ENCODE measurements at places on chromosomes 3 and 15. TPM values are rescaled to one million over a fixed set of nuclear protein-coding genes. Genes with fewer than 3 reads are reported as not detected.

Gene ZDHHC3
- 84.9 TPM for total RNA-seq

DNA sequence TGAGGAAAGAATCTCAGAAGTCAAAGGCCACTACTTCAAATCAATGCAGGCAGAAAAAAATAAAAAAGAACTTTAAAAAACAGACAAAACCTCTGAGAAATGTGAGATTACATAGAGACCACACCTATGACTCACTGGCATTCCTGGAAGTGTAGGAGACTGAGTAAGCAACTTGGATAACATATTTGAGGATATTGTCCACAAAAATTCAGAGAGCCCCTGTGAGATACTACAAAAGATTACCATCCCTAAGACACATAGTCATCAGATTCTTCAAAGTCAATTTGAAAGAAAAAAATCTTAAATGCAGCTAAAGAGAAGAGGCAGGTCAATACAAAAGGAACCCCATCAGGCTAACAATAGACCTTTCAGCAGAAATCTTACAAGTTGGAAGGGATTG lies 887.3 kb downstream of the NTRK3 start:
- no peak for DNase-seq
- no peak overlapping the region for H3K4me3 ChIP-seq
- H3K27ac ChIP-seq: no peak overlapping the region
- H3K27me3 ChIP-seq: no peaks in the 10 kb centered on the region
- H3K4me1 ChIP-seq: no peaks in the 10 kb centered on the region

GRCh38 chr3:62625268-62625667 lies 249.9 kb downstream of the CADPS start:
- H3K4me3 ChIP-seq: no peak overlapping the region
- H3K4me1 ChIP-seq: no peaks in the 10 kb centered on the region
- no peak for DNase-seq
- peaks cover 15% of the 10 kb centered on the region for H3K27me3 ChIP-seq
- no peaks in the 10 kb centered on the region for H3K36me3 ChIP-seq
- no peak overlapping the region for H3K27ac ChIP-seq

DNA sequence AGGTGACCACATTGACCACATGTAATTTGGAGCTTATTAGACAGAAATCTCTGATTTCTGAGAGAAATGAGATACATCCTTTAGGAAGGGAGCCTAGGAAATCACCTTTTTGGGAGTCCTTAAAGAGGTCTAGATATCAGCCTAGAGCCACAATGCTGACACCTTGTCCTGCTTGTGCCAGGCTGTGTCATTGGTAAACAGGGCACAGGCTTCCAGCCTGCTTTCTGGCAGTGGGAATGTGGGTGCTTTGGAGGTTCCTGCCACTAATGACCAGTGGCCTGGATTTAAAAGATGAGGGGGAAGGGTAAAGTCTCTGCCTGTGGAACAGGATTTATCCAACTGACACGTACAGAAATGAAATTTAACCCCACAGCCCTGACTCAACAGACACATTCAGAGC lies 169.8 kb upstream of the KBTBD8 start:
- peaks cover 17% of the 10 kb centered on the region for H3K27me3 ChIP-seq
- no peaks in the 10 kb centered on the region for H3K4me1 ChIP-seq
- H3K36me3 ChIP-seq: no peaks in the 10 kb centered on the region
- no peak for DNase-seq
- no peak overlapping the region for H3K27ac ChIP-seq

Gene CCDC33
- 2.1 TPM for total RNA-seq

DNA sequence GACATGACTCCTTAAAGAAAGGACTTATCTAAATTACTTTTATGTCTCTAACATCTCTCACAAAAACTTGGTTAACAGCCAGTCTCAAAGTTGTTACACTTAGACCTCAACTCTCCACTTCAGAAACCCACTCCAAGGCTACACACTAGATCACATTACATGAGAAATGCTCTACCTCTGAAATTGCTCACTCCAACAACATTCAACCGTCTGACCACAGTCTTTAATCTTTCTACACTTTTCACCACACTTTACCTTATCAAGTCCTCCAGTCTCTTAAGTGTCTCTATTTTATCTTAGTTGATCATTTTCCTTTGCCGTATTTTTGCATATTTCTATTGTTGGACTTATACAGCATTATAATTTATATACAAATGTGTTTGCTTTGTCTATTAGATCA lies 5.8 kb downstream of the SLC12A6 start:
- H3K4me1 ChIP-seq: peaks cover 7% of the 10 kb centered on the region
- no peak overlapping the region for H3K27ac ChIP-seq
- DNase-seq: no peak
- H3K36me3 ChIP-seq: peaks cover 2% of the 10 kb centered on the region

Gene AQP9
- total RNA-seq: not detected

Gene KCNMB3
- 6.4 TPM for total RNA-seq

- DNase-seq: no peak
- H3K4me1 ChIP-seq: no peaks in the 10 kb centered on the region
- peaks cover 58% of the 10 kb centered on the region for H3K27me3 ChIP-seq
- H3K4me3 ChIP-seq: no peak overlapping the region
- H3K27ac ChIP-seq: no peak overlapping the region
- H3K36me3 ChIP-seq: no peaks in the 10 kb centered on the region
Observed at GRCh38 chr3:16203671-16204629, 29.5 kb downstream of the GALNT15 start.

Gene ASB14
- total RNA-seq: 0.40 TPM

Gene SLC35G2
- total RNA-seq: 31.0 TPM

Gene ZNF620
- total RNA-seq: 13.6 TPM

DNA sequence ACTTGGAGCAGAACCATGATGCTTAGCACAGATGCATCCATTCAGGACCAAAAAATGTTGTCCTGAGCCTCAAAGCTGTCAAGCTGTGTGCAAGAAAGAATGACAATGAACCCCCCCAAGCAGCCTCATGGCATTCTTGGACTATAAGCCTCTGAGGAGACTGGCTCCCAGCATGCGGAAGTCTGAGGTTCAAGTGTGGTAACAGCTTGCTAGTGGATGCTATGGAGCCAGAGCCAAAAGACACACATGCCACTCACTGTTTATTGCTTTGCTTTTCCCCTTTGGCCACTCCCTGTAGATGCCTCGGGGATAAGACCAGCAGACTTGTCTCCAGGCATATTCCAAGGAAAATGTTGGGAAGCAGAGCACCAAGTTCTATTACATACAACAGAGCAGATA lies 38.2 kb upstream of the SNRK start:
- no peaks in the 10 kb centered on the region for H3K4me1 ChIP-seq
- peaks cover 9% of the 10 kb centered on the region for H3K27me3 ChIP-seq
- no peak for DNase-seq
- no peak overlapping the region for H3K4me3 ChIP-seq

Gene CXCR6
- total RNA-seq: not detected

Gene MYO5A
- total RNA-seq: 6.1 TPM

Gene CFAP100
- not detected for total RNA-seq

Gene OXTR
- total RNA-seq: 2.8 TPM

DNA sequence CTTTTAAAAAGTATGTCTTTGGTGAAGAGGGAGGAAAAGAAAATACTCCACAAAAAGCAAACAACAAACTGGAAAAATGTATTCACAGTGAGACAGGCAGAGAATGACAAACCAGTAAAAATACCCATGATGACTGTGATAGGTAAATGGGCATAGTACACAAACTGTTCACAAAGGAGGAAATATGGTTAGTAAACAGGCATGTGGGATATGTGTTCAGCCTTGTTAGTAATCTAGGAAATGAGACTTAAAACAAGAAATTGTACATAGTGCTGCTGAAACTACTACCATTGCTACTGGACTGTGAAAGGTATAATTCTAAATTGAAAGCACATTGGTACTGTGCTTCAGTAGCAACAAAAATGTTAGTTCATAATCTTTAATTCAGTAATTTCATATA lies 50.1 kb downstream of the UBE2E2 start:
- no peaks in the 10 kb centered on the region for H3K36me3 ChIP-seq
- no peak for DNase-seq
- H3K4me3 ChIP-seq: no peak overlapping the region
- no peak overlapping the region for H3K27ac ChIP-seq
- H3K27me3 ChIP-seq: no peaks in the 10 kb centered on the region

DNA sequence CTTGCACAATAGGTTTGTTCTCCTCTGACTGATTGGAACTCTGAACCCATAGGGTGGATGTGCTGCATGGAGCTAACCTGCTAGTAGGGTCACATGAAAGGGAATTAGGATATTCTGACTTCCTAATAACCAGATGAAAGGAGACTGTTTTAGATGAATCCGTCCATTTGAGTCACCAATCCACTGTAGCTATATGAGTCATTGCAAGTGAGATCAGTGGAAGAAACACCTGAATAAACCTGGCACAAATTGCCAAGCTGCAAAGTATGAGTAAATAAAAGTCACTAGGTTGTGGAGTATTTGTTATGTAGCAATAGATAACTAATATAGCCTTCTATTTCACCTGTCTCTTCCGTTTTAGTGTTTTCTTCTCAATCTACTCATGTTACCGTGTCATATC lies 584.4 kb downstream of the PDCD6IP start:
- peaks cover 18% of the 10 kb centered on the region for H3K4me1 ChIP-seq
- H3K36me3 ChIP-seq: no peaks in the 10 kb centered on the region
- no peak overlapping the region for H3K4me3 ChIP-seq
- no peaks in the 10 kb centered on the region for H3K27me3 ChIP-seq
- H3K27ac ChIP-seq: no peak overlapping the region
- no peak for DNase-seq

DNA sequence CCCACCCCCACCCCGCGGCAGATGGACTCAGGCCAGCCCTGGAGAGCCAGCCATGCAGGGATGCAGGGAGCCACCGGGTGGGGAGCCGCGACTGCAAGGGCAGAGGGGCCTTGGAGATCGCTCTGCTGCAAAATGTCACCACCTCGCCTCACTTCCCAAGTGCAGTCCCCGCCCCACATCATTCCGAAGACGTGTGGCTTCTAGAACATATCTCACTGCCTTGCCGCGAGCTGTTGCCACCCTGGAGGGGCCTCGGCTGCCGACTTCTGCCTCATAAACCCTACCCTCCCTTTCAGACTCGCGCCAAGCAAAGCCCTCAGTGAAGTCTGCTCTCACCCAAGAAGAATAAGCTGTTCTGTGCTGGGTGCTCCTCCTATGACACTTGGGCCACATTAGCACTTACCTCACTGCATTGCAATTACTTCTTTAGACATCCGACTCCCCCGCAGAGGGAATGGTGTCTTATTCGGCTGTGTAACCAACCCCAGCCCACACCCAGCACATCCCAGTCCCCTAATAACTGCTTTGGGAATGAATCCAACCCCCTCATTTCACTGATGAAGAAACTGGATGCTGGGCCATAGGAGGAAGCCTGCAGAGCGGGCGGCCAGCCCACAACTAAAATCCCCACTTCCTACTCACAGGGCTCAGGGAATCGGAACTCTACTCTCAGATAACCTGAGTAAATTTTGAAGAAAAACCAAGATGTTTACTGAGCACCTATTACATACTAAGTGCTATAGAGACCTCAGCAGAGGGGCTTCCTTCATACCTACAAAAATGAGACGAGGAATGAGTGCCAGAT lies 8.6 kb downstream of the TLE3 start:
- no peak overlapping the region for H3K4me3 ChIP-seq
- H3K27ac ChIP-seq: no peak overlapping the region
- no peak for DNase-seq
- peaks cover 35% of the 10 kb centered on the region for H3K36me3 ChIP-seq

DNA sequence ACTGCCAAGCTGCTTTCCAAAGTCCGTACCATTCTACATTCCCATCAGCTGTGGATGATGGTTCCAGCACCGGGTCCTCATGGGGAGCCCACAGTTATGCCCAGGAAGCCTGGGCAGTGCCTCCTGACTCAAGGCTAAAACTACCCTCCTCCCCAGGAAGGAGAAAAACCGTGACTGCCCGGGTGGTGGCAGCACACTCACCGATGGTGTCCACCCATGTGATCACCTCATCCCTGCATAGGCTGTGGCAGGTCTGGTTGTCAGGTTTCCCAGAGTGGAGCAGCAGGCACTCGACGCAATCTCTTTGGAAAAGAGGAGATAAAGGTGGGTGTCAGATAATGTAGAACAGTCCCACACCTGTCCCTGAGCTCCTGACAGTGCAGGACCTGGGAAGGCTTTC lies 38.6 kb downstream of the UMPS start:
- H3K36me3 ChIP-seq: peaks cover 36% of the 10 kb centered on the region
- H3K27me3 ChIP-seq: no peaks in the 10 kb centered on the region

DNA sequence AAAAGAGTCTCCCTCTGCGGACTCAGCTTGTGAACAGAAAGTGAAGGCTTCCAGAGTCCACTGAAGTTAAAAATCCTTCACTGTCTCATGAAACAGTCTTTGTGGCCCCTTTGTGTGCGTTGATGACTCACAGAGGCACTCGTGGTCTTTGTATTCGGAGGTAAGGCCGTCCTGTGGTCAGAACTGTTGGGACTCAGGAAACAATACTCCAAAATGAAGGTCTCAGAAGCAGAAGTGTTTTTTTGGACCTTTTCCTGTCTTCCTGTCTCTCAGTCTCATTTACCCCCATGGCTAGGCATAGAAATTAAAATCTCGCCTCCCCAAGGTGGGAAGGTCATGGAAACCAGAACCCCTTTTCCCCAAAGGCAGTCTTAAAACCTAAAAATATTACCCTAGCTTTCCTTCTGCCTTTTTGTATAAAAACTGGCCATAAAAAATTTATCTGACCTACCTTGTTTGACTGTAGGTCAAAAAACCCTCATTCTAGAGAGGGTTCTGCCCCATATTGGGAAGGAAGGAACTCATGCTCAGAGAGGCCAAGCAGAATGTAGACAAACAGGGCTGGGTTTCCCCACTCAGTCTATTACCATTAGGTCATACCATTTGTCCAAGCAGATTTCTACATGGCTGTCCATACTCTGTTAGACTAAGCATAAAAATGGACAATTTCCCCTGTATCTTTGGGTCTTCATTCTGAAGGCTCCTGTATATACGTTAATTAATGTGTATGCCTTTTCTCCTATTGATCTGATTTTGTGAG lies 19.1 kb upstream of the EPB42 start:
- no peak for DNase-seq
- H3K27me3 ChIP-seq: peaks cover 30% of the 10 kb centered on the region
- H3K27ac ChIP-seq: no peak overlapping the region

DNA sequence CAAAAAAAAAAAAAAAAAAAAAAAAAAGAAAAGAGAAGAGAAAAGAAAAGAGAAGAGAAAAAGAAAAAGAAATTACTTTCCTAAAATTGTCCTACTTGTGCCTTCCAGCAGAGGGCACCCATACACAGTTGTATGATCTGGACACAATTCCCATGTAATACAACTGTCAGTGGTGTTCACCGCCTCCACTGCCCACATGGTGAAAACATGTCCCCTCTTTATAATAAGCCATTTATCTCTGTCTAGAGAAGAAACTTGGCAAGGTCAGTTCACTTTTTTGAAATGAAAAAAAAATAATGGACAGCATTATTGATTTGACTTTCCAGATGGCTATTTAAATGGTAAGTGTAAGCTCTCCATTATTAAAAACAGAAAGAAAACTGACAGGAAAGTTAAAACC lies 459.4 kb downstream of the GBE1 start:
- H3K27me3 ChIP-seq: no peaks in the 10 kb centered on the region
- H3K36me3 ChIP-seq: no peaks in the 10 kb centered on the region
- H3K27ac ChIP-seq: no peak overlapping the region
- DNase-seq: peak; percentile 48
- peaks cover 22% of the 10 kb centered on the region for H3K4me1 ChIP-seq

Gene MCF2L2
- 0.35 TPM for total RNA-seq

- peaks cover 23% of the 10 kb centered on the region for H3K4me1 ChIP-seq
- H3K27me3 ChIP-seq: no peaks in the 10 kb centered on the region
Observed at GRCh38 chr3:67602816-67603215, 51.6 kb downstream of the SUCLG2 start.

All from Calu3 (cell line).